ENCODE measurements at places on chromosomes 3 and 15.

GRCh38 chr3:7015683-7016440, 154.9 kb downstream of the GRM7 start:
- no peak for DNase-seq

GRCh38 chr15:70031713-70032112, 66.0 kb downstream of the TLE3 start:
- no peak for DNase-seq

GRCh38 chr3:155352900-155353490, 59.5 kb upstream of the STRIT1 start:
- DNase-seq: no peak

DNA sequence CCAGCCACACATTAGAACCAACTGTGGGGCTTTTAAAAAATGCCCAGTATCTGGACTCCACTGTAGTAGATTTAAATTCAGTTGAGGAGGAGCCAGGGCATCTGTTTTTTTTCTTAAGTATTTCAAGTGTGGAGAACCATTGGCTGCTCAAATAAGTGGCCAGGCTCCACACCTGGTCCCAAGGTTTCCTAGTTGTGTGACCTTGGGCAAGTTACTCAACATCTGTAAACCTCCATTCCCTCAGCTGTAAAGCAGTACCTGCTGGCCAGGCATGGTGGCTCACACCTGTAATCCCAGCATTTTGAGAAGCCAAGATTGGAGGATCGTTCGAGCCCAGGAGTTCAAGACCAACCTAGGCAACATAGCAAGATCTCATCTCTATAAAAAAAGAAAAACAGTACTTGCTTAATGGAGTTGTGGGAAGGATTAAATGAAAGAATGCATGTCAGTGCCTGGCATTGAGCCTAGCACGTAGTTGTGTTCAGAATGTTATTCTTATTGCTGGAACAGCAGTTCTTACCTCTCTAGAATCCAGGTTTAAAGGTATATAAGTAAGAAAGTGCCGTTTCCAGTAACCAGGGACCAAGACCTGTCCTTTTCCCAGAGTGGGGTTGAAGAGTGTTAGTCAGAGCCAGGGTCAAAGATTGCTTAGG, 2.0 kb downstream of the PPP1R14D start:
- DNase-seq: no peak
